ENCODE measurements at places on chromosomes 2 and 18.

- no peak for DNase-seq
Measured at GRCh38 chr2:168246072-168246482, 1.3 kb downstream of the STK39 start.

DNA sequence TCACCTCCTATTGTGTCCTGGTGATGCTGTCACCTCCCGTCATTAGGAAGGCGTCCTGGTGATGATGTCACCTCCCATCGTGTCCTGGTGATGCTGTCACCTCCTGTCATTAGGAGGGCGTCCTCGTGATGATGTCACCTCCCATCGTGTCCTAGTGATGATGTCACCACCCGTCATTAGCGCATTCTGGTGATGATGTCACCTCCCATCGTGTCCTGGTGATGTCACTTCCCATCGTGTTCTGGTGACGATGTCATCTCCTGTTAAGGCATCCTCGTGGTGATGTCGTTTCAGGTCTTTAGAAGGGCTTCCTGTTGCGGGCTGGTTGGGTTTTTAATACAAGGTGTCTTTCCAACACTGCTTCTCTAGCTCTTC lies 40.7 kb downstream of the CTDP1 start:
- no peak for DNase-seq

DNA sequence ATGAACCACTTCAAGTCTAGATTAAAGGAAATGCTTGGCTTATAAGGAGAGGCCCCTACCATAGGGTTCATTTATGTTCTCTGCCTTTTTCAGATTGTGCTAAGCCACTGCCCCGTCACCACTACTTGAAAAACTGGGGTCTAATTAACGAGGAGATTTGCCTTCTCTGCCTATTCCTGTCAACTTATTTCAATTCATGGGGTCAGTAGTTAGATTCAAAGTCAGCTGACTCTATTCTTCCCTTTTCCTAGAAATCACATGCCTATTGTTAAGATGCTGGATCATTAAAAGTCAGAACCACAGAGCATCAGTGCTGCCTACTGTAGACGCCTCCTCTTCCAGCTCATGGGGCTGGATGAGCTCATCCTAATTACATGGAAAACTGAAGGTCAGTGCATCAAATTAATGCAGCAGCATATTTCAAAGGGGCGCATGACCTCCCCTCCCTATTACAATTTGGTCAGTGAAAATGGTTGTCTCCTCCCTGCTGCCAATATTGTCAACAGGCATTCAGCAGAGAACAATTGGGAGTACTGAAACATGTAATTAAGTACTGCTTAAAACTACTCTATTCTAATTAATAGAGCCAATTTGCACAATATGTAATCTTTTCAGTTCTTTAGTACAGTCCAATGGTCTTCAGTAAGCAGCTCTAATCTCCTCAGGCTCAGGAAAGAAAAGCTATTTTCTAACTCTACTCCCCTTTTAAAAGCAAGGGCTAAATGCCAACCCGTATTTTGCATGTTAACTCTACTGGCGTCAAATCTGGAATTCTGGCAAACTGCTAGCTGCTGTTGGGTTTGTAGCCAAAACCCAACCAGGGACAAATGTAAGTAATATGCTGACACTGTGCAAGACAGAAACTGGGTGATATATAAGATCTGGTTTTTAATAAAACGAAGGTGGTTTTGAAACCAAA lies 117.4 kb upstream of the ITGB6 start:
- DNase-seq = no peak

- DNase-seq = no peak
Measured at GRCh38 chr18:65329010-65329409, 421.8 kb upstream of the CDH7 start.

GRCh38 chr2:152825834-152826233 lies 107.4 kb downstream of the ARL6IP6 start:
- no peak for DNase-seq

DNA sequence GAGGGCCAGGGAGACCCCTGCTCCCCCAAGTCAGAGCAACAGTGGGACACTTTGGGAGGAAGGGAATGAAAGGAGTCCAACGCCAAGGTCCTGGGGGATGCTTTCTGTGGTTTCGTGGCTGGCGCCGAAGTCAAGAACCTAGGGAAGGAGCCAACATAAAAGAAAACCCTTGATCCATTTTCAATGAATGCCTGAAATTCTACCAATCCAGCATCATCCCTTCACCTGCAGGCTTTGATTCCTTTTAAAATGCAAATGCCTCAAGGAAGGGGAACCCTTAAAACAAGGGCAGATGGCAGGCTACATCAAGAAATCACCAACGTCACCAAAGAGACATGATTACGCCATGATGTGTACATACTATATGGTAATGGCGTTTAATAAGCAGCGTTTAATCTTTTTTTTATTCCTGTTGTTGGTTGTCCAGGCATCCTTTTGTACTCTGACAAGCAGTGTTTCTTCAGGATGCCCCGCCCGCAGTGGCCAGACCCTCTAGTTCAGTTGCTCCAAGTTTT lies 123.3 kb upstream of the SLC1A4 start:
- DNase-seq = no peak

- DNase-seq = no peak
Measured at GRCh38 chr2:147578529-147578928, 266.3 kb upstream of the ACVR2A start.

- no peak for DNase-seq
Measured at GRCh38 chr18:61503688-61504087, 170.5 kb downstream of the CDH20 start.

GRCh38 chr18:13801260-13801601 lies 22.7 kb upstream of the MC5R start:
- no peak for DNase-seq

DNA sequence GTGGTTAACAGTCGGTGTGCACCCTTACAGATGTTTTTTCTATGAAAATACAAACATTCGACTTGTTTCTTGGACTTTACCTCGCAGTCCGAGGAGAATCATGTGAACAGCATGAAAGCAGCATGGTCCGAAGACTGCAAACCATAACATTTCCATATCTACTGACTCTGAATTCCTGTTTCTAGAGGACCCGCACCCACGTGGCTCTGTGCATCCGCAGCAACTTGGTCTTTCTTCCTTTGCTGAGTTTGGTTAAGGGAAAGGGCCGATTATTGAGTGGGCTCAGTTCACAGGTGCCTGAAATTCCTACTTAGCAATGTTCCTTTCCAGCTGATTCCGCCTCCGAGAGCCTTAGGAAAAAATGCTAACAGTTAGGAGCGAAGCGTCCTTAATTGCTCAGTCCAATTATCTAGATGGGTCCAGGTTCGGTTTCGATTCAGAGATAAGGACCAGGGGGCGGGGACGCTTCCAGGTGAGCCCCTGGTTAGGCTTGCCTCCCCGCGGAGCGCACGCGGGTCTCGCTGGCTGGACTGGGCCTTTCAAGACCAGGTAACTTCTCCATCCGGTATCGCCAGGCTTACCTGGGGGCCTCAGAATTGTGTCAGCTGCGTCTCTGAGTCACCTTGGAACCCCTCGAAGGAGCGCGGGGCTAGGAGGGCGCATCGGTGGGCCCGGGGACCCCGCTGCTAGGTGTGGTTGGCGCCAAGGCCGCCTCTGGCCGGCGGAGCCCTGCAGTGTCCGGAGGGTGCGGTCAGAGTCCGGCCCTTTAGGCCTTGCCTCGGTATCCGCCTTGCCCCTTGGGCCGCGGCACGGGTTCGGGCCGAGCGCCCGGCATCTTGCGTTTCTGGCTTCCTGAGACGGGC lies 1.1 kb upstream of the B3GNT2 start:
- DNase-seq = no peak

DNA sequence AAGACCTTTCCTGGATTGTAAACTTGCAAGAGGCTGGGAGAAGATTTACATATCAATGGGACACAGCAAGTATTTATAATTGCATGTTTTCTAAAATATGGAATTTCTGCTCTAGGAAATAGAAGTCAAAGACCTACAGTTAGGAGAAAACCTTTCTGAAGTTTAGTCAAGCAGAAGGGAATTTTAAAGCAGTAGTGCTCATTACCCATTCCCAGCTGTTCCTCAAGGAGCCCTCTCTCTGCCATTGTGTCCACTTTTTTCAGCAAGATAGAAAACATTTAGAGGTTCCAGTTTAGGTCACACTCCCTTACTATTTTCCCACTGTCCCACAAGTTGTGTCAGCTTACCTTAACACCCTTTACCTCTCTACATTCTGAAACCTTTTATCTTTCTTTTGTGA lies 584.0 kb upstream of the CHAC2 start:
- DNase-seq = no peak

- DNase-seq = no peak
Measured at GRCh38 chr2:17933256-17933655, 54.8 kb downstream of the KCNS3 start.

GRCh38 chr2:230905448-230906421 lies 19.3 kb downstream of the GPR55 start:
- DNase-seq = no peak

DNA sequence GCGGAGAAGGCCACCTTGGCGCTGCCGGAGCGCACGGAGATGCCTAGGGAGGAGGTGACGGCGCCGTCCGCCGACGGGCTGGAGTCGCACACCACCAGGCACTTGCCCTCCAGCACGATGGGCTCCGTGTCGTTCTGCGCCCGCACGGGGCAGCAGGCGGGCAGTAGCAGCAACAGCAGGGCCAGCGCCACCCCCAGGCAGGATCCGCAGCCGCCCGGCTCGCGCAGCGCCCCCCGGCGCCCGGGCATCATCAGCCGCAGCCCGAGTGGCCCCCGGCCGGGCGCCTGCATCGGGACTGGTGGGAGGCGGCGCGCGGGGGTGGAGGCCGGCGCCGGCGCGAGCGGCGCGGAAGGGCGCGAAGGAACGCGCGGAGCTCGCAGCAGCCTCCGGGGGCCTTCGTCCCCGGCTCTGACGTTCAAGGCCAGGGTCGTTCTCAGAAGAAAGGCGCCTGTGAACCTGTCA lies 2.2 kb downstream of the CBLN2 start:
- no peak for DNase-seq

GRCh38 chr2:85886590-85886989 lies 2.2 kb downstream of the ST3GAL5 start:
- peak; percentile 23 for DNase-seq

DNA sequence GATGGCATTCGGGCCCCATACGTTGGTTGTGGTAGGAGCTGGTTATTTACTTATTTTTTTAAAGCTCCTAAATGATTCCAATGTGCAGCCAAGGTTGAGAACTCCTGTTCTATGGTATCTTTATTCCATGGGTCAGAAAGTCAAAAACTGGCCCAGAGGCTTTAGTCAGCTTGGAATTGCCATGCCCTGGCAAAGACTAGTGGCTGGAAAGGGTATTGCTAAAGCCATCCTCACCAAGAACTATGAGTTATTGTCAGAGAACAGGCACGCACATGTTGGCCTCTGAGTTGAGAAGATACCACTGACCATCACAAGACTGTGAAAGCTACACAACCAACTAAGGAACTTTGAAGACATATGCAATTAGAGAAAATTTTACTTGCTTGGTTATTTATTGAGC lies 47.9 kb upstream of the ACMSD start:
- DNase-seq = no peak

- DNase-seq = peak; percentile 38
Measured at GRCh38 chr2:11582862-11583752, 49.3 kb downstream of the GREB1 start.

DNA sequence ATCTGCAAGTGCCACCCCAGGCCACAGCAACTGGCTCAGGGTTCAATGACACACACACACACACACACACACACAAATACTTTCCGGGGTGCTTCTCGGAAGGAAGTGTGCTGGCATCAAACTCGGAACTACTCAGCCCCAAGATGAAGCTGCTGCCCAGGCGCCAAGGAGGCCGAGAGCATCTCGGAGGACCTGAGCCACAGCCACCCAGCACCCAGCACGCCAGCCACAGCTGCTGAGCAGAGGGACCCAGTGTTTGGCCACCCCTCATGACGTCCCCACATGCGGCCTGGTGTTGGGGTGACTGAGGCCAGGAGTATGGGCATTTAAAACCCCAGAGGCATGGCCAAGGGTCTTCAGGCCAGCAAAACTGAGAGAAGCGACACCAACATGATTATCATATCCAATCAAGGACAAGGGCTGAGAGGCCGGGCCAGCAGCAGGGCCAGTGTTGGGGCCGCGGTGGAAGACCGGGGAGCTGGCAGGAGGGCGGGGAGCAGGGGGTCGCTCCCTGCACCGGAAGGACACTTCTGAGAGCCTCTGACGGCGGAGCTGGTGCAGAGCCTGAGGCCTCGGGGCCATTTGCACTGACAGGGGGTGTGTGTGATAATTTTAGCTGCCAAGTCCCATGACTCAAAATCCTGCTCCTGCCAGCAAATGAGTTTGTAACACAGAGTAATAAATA lies 61.8 kb downstream of the BIN1 start:
- no peak for DNase-seq

- DNase-seq = no peak
Measured at GRCh38 chr2:226649201-226649600, 150.4 kb downstream of the IRS1 start.

- no peak for DNase-seq
Measured at GRCh38 chr18:13696961-13697360, 29.4 kb downstream of the FAM210A start.

- no peak for DNase-seq
Measured at GRCh38 chr2:173524256-173524955, 169.7 kb downstream of the CDCA7 start.

GRCh38 chr2:66443186-66443978 lies 8.5 kb downstream of the MEIS1 start:
- peak; percentile 58 for DNase-seq

GRCh38 chr2:150491943-150492342 lies 4.5 kb upstream of the RND3 start:
- no peak for DNase-seq

- no peak for DNase-seq
Measured at GRCh38 chr2:28982381-28982950, 1.4 kb downstream of the TOGARAM2 start.

DNA sequence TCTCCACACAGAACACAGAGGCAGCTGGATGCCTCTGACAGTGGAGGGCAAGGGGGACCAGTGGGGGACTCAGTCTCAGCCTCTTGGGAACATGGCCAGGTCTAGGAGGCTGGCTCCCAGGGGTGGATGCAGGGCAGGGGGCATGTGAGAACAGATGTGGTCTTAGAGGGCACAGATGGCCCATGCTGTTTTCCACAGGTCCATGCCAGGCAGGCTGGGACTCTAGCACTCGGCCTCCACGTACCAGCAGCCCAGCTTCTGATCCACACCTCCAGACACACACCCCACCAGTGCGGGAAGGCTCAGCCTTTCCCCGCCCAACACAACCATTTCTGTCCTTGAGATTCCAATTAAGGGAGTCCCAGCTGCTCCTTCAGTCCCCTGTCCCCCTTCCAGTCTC lies 42.4 kb downstream of the TNS1 start:
- no peak for DNase-seq

- no peak for DNase-seq
Measured at GRCh38 chr2:52414561-52415295, 1352.9 kb upstream of the CHAC2 start.

DNA sequence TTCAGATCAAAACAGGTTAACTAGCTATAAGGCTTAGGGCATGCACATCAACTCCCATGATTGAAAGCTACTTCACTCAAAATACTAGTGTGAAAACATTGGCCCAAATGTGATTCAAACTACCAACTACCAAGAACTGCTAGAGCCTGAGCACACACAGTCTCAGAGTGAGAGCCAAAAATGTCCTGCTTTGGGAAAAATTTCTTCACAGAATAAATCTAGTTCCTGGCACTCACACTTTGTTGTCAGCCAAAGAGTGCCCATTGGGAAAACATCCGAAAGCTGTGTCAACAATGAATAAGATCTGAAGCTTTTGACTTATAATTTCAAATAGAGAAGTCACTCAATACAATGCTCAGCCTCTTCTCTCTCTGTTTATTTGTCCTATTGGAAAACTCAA lies 182.7 kb downstream of the LRATD1 start:
- peak; percentile 1 for DNase-seq
